ENCODE measurements at places on chromosomes 3 and 15.

- DNase-seq = no peak
Observed at GRCh38 chr3:110711851-110712516, 359.6 kb upstream of the NECTIN3 start.

DNA sequence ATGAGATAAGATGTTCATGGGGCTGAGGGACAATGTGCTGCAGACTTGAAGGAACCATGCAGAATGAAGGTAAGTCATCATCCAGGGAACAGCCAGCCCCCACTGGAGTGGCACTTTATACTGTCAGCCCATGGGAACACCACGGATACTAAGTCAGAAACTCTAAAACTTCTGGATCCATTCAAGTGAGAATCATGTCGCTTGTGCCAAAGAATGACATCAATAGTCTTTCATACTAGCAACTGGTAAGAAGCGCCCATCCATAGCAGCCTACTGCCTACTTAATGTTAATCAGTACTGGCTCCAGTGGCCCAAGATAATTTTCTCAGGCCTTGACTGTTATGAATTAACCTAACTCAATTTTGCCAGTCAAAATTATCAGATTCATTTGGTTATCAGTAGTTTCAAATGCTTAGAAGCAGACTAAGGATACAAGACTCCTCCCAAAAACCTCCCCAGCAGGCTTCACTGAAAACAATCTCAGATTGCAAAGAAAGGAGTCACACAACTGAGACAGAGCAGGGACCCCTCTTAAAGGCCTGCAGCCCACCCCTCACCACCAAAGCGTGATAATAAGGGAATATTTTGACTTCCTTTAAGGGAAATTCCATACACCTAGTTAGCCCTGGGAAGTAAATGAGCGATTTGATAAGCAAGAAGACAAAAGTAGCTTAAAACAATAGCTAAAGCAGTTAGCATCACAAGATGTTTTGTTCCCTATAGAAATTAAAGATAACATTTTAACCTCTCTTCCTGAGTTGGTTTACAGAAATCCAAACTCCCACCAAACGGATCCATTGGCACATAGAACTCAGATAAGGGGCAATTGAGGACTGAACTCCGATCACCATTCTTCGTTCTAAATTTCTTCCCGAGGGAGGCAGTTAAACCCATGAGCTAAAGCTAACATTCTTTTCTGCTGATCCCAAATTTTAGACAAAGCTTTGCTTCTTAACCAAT is 98.8 kb downstream of the TGFBR2 start:
- DNase-seq = no peak

DNA sequence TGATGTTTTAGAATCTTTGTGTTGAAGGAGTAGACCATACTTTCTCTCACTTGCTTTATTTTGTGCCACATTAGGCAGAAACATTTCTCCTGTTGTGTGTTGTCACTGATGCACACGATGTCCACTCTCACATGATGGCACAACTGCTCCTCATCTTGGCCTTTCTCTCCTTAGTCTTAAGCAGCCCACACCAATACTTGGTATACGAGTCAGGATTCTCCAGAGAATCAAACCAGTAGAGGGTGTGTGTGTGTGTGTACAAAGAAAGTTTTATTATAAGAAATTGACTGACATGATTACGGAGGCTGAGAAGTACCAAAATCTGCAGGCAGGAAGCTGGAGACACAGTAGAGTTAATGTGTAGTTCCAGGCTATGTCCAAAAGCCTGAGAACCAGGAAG is 187.1 kb downstream of the ALCAM start:
- no peak for DNase-seq

DNA sequence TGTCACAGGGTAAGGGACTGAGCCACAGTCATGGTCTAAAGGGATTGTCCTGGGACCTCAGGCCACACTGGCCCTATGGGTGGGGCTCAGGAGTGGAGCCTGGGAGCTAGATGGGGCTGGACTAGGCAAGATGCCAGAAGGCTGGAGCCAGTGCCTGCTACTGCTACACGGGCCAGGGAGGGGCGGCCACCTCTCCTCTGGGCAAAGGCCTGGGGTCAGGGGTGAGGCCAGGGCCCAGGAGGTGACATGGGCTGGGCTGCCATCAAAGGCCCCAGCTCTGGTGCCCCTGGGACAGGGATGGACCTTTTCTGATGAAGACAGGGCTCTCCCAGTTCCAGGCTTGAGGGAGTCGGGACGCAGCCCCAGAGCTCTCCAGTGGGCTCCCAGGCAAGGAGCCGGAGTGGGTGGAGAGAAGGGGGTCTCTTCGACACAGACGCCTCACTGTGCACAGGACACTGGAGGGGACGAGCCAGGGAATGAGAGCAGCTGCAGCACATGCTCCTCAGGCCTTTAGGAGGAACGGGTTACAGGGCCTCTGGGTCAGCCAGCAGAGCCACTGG is 62.1 kb upstream of the IQSEC1 start:
- no peak for DNase-seq

GRCh38 chr3:105339946-105340345 is 26.8 kb upstream of the ALCAM start:
- no peak for DNase-seq

DNA sequence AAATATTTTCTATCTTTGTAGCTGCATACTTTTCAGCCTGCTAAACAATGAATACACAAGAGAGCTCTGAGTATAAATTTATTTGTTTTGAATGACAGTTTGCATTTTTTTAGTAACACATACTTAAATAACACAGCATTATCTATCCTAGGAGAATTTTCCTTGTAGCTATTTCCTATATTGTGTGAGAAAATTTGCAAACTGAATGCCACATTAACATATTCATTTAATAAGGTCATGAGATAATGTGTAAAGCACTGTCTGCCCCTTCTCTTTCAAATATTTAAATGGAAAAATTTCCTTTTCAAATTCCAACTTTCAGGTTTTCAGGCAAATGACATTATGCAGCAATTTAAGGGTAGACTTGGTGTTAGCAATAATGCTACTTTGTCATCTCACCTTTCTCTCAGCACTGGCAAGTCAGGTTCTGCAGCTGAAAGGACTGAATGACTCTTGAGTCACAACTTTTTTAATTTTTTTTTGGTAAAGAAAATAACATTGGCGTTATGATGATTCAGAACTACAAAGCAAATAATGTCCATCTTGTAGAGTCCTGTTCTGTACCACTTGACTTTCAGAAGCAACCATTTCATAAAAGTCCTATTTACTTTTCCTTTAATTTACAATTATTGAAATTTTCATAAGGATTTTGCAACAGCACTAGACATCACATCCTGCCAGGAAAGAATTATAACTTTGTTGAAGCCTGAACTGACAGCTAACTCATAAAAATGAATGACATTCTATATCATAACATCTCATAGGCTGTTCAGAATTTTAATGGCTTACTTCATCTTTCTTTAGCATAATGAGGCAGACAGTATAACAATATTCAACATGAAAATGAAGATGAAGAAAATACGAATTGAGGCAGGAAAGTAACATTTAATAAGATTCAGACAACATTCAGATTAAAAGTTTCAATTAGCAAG is 681.6 kb upstream of the SEMA6D start:
- DNase-seq = no peak

DNA sequence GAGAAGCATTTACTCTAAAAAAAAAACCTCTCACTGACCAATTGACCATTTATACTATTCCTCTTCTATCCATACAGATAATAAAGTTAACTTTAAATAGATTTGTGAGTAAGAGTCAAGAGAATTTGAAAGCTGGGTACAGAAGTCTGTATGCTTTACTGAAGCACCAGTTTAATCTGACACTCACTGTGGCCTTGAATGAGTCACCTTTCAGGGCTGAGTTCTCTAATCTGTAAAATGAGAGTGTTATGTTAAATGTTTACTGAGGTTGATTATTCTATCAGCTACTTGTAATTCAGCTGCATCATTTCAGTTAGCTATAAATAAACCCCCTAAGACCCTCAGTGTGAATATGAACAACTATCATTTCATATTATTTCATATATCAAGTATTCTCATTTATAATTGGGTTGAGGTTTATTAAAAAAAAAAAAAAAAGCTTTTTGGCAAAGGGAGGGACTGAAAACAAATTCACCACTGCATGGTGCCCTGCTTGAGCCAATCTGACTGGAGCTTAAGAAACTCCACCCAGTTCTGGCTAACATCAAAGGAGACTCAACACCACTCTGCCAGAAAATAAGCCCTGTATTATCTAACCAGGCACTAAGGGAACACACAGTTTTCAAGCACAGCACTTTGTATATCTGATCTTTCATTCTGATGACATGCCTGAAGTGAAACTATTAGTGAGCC is 2.8 kb downstream of the MAP4 start:
- no peak for DNase-seq

DNA sequence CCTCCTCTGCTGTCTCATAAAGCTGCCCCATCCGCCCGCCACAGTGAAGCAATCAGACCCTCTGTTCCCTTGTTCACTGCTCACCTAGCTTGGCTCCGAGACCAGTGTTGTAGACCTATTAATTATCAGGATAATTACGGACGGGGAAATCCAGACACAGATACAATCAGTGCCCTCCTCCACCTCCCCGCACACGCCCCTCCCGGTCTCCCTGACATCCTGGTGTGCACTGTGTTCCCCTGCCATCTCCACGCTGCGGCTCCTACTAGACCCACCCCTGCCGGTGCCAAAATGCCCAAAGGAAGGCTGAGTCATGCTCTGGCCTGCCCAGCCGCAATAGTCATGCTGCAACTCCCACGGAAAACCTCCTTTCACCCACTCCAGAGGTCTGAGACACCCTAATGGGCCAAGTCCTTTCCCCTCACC is 277.3 kb upstream of the TLE3 start:
- DNase-seq = no peak

DNA sequence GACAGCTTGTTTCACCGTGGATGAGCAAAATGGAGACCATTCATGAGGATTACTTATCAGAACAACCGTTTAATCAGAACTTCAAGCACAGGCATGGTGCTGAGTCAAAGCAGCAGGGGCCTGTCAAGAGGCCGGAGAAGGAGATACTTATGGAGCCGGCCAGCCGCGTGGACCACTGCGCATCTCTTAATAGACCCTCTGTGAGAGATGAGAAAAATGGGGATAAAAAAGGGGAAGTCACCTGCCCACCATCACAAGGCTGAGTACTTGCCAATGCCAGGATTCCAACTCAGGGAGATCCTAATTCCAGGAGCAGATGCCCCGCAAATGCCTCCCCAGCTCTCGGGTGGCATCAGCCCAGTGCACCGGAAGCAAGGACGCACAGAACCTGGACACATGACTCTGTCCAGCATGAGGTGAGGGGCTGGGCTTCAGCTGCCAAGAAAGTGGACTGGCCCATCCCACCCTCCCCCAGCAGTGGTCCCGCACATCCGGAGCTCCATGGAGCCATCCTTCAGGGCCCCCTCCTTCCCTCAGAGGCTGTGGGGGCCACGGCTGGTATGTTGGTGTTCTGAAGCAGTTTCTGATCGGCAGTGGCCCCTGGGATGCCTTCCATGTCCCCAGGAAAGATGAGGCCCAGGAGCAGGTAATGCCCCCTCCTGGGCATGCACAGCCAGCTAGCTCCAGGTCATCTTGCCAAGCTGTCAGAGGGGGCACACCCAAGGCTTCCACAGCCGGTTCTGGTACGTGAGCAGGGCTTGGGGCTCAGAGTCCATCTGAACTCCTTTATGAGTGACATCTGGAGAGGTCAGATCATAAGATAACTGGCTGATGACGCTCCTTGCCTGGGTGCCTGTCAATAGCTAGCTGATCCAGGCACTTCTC is 143.8 kb downstream of the ATP10A start:
- DNase-seq = no peak

DNA sequence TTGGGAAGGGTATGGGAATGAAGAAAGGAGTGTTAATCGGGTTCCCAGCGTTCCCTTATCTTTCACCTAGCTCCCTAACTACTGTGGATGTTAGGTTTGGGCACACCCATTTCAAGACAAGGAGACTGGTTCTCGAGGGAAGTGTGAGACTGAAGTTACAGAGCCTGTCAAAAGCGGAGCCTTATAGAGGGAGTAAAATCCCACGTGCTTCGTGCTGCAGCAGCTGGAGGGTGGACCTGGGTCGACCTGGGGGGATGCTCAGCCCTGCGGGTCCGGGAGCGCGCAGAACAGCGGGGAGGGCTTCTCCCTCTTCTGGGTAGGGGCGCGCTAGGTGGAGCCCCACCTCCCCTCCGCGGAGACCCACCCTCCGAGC is 314 bp upstream of the TMED3 start:
- no peak for DNase-seq

- no peak for DNase-seq
Observed at GRCh38 chr15:80944818-80945217, 44.8 kb downstream of the MESD start.

GRCh38 chr15:47470983-47471382 is 246.3 kb upstream of the SEMA6D start:
- DNase-seq = no peak

Measured in activated CD8-positive, alpha-beta memory T cell treated with anti-CD3 and anti-CD28 coated beads for 1 hour (primary cell).